Aorta (tissue), 5 donors: ENCODE measurements at places on chromosomes 5 and 9. TPM values are rescaled to one million over a fixed set of nuclear protein-coding genes. Genes with fewer than 3 reads are reported as not detected.

Gene SLC22A4
- 5.5 TPM for total RNA-seq

Gene GZMA
- 1.1 TPM for total RNA-seq

Gene NUTM2G
- not detected for total RNA-seq

Gene PAEP
- not detected for total RNA-seq

Gene ORM2
- not detected for total RNA-seq

Gene MSH3
- 18.1 TPM for total RNA-seq

Gene TLR4
- total RNA-seq = 37.2 TPM

Gene CARTPT
- total RNA-seq = not detected

Gene TPPP
- 9.8 TPM for total RNA-seq

Gene TRIM7
- total RNA-seq = 6.9 TPM

Gene KCNIP1
- not detected for total RNA-seq

Gene HK3
- total RNA-seq = 38.8 TPM

Gene FGFR4
- total RNA-seq = 0.23 TPM

Gene CD14
- total RNA-seq = 104 TPM

Gene PCDH12
- 8.0 TPM for total RNA-seq

Gene ANKRD31
- 0.24 TPM for total RNA-seq
